Large intestine (tissue), 12 donors: ENCODE measurements at places on chromosomes 1 and 21. TPM values are rescaled to one million over a fixed set of nuclear protein-coding genes. Genes with fewer than 3 reads are reported as not detected.

CCDC27 gene
- 0.03 TPM for polyA plus RNA-seq

LCE2A gene
- not detected for polyA plus RNA-seq

MYBPH gene
- 0.45 TPM for polyA plus RNA-seq

KLHDC9 gene
- 5.6 TPM for polyA plus RNA-seq

CASZ1 gene
- 16.2 TPM for polyA plus RNA-seq

CD84 gene
- polyA plus RNA-seq: 1.7 TPM

OR10K2 gene
- not detected for polyA plus RNA-seq

LENEP gene
- polyA plus RNA-seq: 0.33 TPM

NPR1 gene
- 4.7 TPM for polyA plus RNA-seq

TARBP1 gene
- 84.4 TPM for polyA plus RNA-seq

ARHGEF19 gene
- 12.2 TPM for polyA plus RNA-seq

DNA sequence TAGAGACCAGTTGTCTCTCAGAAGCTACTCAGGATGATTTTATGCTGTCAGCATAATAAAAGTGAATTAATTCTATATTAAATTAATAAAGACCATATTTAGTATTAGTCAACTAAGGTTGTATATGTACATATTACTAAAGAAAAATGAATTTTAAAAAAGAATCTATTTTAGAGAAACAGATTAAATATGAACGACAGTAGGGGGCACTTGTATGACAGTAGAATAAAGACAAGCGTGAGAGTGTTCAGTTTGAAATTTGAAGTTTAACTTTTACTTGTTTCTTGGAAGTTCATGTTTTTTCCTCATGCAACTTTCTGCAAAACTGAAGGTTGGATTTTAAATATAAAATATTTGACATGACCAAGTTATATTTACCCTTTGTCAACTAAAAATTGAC is 67.9 kb upstream of the MACF1 start:
- no peak overlapping the region for H3K4me3 ChIP-seq
- H3K27ac ChIP-seq: no peak overlapping the region
- H3K36me3 ChIP-seq: peaks cover 2% of the 10 kb centered on the region
- H3K27me3 ChIP-seq: no peaks in the 10 kb centered on the region
- no peaks in the 10 kb centered on the region for H3K4me1 ChIP-seq

GRCh38 chr1:242428399-242429190 is 95.9 kb downstream of the PLD5 start:
- no peaks in the 10 kb centered on the region for H3K4me1 ChIP-seq
- no peak for DNase-seq
- H3K4me3 ChIP-seq: no peak overlapping the region
- H3K27ac ChIP-seq: no peak overlapping the region
- H3K27me3 ChIP-seq: no peaks in the 10 kb centered on the region

GRCh38 chr1:26477446-26478152 is 5.4 kb downstream of the HMGN2 start:
- peaks cover 35% of the 10 kb centered on the region for H3K36me3 ChIP-seq
- DNase-seq: no peak
- no peaks in the 10 kb centered on the region for H3K27me3 ChIP-seq
- no peak overlapping the region for H3K4me3 ChIP-seq
- no peak overlapping the region for H3K27ac ChIP-seq

DNA sequence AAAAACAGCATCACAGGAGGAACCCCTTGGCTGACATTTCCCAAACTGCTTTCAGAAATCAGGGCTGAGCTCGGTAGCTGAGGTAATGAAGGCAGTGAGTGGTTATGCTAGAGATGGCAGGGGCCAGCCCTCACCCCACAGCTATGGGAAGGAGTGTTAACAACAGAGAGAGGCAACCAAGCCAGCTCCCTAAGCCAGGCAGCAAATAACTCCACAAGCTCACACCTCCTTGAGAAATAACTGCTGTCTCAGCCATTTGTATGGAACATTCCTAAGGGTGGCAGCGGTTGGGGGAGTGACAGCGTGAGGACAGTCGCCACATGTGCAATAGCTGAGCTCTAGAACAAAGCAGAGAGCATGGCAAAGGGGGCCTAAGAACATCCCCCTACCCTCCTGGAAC is 42.6 kb downstream of the LMX1A start:
- peaks cover 10% of the 10 kb centered on the region for H3K27me3 ChIP-seq
- no peak overlapping the region for H3K27ac ChIP-seq
- no peaks in the 10 kb centered on the region for H3K4me1 ChIP-seq
- DNase-seq: no peak
- H3K36me3 ChIP-seq: no peaks in the 10 kb centered on the region
- H3K4me3 ChIP-seq: no peak overlapping the region

- no peak for DNase-seq
- H3K4me3 ChIP-seq: no peak overlapping the region
- no peak overlapping the region for H3K27ac ChIP-seq
- no peaks in the 10 kb centered on the region for H3K27me3 ChIP-seq
- no peaks in the 10 kb centered on the region for H3K4me1 ChIP-seq
These were observed 36.5 kb downstream of the PLA2G4A start for GRCh38 chr1:186865253-186865652.

DNA sequence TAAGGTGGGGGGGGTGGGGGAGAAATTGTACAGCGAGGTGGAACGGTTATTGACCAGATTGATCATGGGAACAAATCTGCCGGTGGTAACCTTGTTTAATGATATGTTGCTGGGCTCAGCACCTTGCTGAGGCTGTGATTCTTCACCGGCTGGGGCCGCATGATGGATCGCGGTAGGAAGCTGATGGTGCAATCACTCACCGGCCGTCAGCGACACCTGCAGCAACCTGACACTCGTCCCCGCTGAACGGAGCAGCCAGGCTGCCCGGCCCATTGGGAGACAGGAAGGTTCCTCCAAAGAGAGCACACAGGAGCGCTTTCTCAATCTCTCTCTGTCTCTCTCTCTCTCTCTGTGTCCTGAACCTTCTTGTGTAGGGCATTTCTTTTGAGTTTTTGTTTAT is 128.5 kb upstream of the RRP15 start:
- DNase-seq: peak; percentile 47
- H3K27ac ChIP-seq: no peak overlapping the region
- H3K4me3 ChIP-seq: no peak overlapping the region
- H3K36me3 ChIP-seq: no peaks in the 10 kb centered on the region
- peaks cover 16% of the 10 kb centered on the region for H3K27me3 ChIP-seq

- no peak for DNase-seq
- no peak overlapping the region for H3K27ac ChIP-seq
- no peaks in the 10 kb centered on the region for H3K36me3 ChIP-seq
- H3K4me1 ChIP-seq: peaks cover 3% of the 10 kb centered on the region
- H3K27me3 ChIP-seq: peaks cover 21% of the 10 kb centered on the region
These were observed 6.9 kb downstream of the TGFB2 start for GRCh38 chr1:218352075-218352438.

- no peaks in the 10 kb centered on the region for H3K27me3 ChIP-seq
- H3K4me3 ChIP-seq: no peak overlapping the region
- peaks cover 36% of the 10 kb centered on the region for H3K36me3 ChIP-seq
- no peak for DNase-seq
- no peak overlapping the region for H3K27ac ChIP-seq
These were observed 30.0 kb downstream of the SLC27A3 start for GRCh38 chr1:153805042-153805745.

- peak overlapping the region; percentile 30 for H3K27ac ChIP-seq
- no peak overlapping the region for H3K4me3 ChIP-seq
- no peaks in the 10 kb centered on the region for H3K27me3 ChIP-seq
- no peak for DNase-seq
- H3K36me3 ChIP-seq: peaks cover under 1% of the 10 kb centered on the region
- peaks cover 19% of the 10 kb centered on the region for H3K4me1 ChIP-seq
These were observed 40.4 kb downstream of the GNG12 start for GRCh38 chr1:67792741-67793458.

GRCh38 chr1:28306301-28306949 is 22.4 kb upstream of the MED18 start:
- H3K36me3 ChIP-seq: no peaks in the 10 kb centered on the region
- H3K27ac ChIP-seq: peak overlapping the region; percentile 17
- no peak overlapping the region for H3K4me3 ChIP-seq
- peaks cover 4% of the 10 kb centered on the region for H3K4me1 ChIP-seq
- no peaks in the 10 kb centered on the region for H3K27me3 ChIP-seq

GRCh38 chr21:33817663-33818451 is 97.7 kb downstream of the ATP5PO start:
- H3K27ac ChIP-seq: no peak overlapping the region
- H3K4me3 ChIP-seq: no peak overlapping the region
- no peak for DNase-seq
- H3K27me3 ChIP-seq: no peaks in the 10 kb centered on the region

DNA sequence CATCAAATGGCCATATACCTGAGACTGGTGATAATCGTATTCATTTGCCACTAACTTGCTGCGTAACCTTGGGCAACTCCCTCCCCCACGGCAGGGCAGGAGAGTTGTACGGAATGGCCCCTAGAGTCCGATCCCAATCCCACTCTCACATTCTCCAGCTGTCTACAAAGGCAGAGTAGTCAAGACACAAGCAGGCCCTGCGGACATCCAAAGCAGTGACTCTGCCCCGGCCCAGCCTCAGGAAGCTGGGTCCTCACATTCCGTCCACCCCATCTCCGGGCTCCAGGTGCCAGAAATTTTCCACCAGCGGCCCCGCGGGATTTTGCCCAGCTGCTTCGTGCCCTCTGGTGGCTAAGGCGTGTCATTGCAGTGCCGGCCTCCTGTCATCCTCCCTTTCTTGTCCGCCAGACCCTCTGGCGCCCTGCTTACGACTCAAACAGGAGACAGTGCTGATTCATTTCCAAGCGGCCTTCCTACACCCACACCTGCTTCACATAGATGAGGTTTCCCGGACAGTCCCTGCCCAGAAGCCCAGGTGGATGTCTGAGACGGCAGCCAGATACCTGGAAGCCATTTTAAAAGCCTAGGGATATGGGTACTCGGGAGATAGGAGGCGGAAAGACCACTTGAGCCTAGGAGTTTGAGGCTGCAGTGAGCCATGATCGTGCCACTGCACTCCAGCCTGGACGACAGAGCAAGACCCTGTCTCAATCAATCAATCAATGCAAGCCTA is 2.9 kb upstream of the S100A2 start:
- H3K27ac ChIP-seq: peak overlapping the region; percentile 18
- peak overlapping the region; percentile 2 for H3K4me3 ChIP-seq
- H3K4me1 ChIP-seq: peaks cover 50% of the 10 kb centered on the region
- H3K27me3 ChIP-seq: no peaks in the 10 kb centered on the region

GRCh38 chr1:61580417-61580816 is 144.5 kb downstream of the TM2D1 start:
- H3K36me3 ChIP-seq: no peaks in the 10 kb centered on the region
- no peak overlapping the region for H3K27ac ChIP-seq
- no peaks in the 10 kb centered on the region for H3K4me1 ChIP-seq
- no peak overlapping the region for H3K4me3 ChIP-seq

DNA sequence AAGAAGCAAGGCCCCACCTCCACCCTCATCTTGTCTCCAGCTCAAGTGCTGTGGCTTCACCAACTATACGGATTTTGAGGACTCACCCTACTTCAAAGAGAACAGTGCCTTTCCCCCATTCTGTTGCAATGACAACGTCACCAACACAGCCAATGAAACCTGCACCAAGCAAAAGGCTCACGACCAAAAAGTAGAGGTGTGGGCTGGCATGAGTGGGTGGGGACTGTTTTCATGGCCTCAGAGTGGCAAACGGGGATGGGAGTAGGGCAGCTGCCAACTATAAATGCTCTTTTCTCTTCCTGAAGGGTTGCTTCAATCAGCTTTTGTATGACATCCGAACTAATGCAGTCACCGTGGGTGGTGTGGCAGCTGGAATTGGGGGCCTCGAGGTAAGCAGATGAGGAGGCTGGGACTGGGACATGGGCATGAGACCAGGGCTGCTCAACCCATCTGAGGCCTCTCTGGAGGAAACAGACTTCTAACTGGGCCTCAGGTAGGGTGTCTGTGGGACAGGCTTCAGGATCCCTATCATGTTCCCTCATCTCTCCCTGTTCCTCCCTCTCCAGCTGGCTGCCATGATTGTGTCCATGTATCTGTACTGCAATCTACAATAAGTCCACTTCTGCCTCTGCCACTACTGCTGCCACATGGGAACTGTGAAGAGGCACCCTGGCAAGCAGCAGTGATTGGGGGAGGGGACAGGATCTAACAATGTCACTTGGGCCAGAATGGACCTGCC is 8.8 kb upstream of the P3R3URF start:
- H3K27me3 ChIP-seq: no peaks in the 10 kb centered on the region
- peaks cover 26% of the 10 kb centered on the region for H3K36me3 ChIP-seq
- no peak overlapping the region for H3K27ac ChIP-seq
- no peak for DNase-seq

DNA sequence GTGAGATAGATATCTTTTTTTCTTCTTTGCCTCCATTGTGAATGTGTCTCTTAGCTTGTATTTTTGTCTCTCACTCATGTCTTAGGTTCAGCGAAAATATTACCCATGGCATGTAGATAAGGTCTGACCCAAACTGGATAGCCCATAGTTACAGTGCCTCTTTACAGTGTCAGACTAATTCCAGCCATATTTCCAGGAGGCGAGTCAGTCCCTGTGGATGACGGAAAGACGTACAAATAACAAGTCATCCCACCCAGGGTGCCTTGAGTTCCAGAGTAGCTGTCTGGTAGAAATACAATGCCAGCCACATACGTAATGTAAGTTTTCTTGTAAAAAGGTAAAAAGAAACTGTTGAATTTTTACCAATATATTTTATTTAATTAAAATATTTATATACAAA is 157.3 kb downstream of the ZNF281 start:
- H3K36me3 ChIP-seq: no peaks in the 10 kb centered on the region
- no peak overlapping the region for H3K27ac ChIP-seq
- no peak overlapping the region for H3K4me3 ChIP-seq
- no peak for DNase-seq

GRCh38 chr1:54357967-54358366 is 48.2 kb downstream of the SSBP3 start:
- H3K27ac ChIP-seq: no peak overlapping the region
- H3K36me3 ChIP-seq: peaks cover 16% of the 10 kb centered on the region
- no peaks in the 10 kb centered on the region for H3K27me3 ChIP-seq

DNA sequence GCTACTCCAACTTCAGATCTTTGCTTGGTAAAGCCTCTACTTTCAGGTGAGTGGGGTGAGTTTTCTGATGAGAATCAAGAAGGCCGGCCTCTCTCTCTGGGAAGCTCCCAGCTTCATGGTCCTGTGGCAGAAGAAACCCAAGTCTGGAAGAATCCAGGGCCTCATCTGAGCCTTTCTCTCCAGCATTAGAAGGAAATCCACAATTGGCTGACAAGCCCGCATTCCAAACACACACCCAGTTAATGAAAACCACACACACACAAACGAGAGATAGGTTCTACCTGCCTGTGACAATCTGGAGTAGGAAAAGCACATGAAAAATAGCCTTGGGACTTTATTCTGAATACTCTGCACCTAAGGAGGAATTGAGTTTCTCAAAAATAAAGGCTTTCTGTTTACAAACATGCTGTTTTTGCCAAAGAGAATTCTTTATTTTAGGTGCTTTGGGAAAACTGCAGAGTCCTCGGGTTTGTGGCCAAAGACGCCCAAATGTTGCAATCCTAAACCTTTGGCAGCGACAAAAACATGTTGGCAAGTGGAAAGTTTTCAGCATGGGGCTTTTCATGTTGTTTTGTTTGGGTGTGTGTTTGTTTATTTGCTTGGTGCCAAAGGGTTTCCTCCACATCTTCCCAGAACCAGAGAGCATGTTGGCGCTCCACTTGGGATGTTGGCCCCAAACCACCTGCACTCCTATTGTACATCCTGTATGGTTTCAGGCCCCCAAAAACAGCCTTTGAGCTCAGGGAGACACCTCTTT is 216.2 kb downstream of the SETD4 start:
- DNase-seq: no peak
- H3K4me1 ChIP-seq: no peaks in the 10 kb centered on the region
- no peak overlapping the region for H3K27ac ChIP-seq
- H3K27me3 ChIP-seq: no peaks in the 10 kb centered on the region
